ENCODE measurements at places on chromosomes 4 and X. TPM values are rescaled to one million over a fixed set of nuclear protein-coding genes. Genes with fewer than 3 reads are reported as not detected.

Gene SOX3
- total RNA-seq = not detected

Gene CENPVL2
- not detected for total RNA-seq

Gene XAGE1A
- 59.0 TPM for total RNA-seq

Gene PCSK1N
- 0.36 TPM for total RNA-seq

Gene SYAP1
- total RNA-seq = 26.0 TPM
